ENCODE measurements at places on chromosomes 5 and 9. TPM values are rescaled to one million over a fixed set of nuclear protein-coding genes. Genes with fewer than 3 reads are reported as not detected.

DNA sequence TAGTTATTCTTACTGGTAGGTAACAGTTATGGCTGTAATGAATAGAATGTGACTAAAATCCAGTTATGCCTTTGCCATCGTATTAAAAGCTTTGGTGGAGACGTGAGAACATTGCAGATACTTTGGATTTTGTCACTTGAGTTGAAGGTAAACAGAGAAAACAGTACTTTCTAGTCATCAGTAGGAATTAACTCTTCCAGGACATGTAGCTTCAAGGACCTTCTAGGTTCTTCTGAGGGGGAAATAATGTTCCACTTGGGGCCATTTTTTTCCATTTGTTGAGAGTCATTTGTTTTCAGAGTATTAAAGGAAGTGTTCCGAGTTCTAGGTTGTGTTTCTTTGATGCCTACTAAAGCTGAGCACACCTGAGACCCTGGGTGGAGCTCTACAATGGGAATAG is 6.1 kb downstream of the TJP2 start:
- DNase-seq: no peak

GRCh38 chr9:3968891-3969290 is 331.0 kb downstream of the GLIS3 start:
- DNase-seq: no peak

- DNase-seq: no peak
Observed at GRCh38 chr5:42581845-42582244, 158.6 kb downstream of the GHR start.

DNA sequence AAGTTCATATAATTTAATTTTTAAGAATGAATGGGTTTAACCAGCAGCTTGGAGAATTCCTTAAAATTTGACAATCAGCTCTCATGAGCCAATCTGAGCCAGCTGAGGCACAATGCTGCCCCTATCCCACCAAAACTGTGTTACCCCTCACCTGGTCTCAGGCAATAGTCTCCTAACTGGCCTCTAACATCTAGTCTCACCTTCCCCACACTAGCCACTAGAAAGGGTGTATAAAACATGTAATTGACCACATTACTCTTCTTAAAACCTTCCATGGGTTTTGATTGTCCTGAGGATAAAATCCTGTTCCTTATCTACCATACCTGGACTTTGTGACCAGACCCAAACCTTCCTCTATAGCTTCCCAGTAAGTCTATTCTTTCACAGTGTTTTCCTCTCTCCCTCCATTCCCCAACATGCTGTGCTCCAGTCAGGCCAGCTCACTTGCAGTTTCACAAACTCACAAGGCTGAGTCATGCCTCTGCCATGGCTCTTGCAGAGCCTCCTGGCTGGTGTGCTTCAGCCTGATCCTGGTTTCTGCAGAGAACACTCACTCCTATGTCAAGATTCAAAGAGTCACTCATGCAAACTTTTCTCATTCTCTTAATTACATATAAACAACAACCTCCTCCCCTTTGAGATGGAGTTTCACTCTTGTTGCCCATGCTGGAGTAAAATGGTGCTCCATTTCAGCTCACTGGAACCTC is 16.0 kb upstream of the ZCCHC7 start:
- no peak for DNase-seq

Gene CDH9
- total RNA-seq: 0.25 TPM

- no peak for DNase-seq
Observed at GRCh38 chr9:130286072-130286770, 20.7 kb downstream of the HMCN2 start.

Gene MTMR12
- 59.2 TPM for total RNA-seq

DNA sequence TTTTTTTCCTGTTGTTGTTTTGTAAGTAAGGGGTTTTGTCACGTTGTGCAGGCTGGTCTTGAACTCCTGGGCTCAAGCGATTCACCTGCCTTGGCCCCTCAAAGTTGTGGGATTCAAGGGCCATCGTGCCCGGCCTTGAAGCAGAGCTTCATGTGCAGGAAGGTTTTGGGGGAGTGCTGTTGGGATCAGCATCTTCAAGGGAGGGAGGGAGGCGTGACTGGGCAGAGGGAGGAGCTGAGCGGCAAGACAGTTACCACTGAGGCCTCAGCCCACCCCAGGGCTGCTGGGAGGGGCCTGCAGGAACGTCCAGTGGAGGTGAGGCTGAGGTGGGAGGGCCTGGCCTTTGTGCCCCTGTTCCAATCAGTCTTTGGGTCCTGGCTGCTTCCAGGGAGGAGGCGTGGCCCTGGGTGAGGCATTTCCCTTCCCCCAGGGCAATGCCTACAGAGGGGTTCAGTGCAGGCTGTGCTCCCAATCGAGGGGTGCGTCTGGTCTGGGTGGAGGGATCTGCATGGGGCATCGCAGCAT is 21.4 kb downstream of the OR2V1 start:
- DNase-seq: no peak

GRCh38 chr5:172744123-172745104 is 26.6 kb downstream of the DUSP1 start:
- DNase-seq: no peak

- no peak for DNase-seq
Observed at GRCh38 chr5:62701036-62701435, 122.4 kb downstream of the LRRC70 start.

DNA sequence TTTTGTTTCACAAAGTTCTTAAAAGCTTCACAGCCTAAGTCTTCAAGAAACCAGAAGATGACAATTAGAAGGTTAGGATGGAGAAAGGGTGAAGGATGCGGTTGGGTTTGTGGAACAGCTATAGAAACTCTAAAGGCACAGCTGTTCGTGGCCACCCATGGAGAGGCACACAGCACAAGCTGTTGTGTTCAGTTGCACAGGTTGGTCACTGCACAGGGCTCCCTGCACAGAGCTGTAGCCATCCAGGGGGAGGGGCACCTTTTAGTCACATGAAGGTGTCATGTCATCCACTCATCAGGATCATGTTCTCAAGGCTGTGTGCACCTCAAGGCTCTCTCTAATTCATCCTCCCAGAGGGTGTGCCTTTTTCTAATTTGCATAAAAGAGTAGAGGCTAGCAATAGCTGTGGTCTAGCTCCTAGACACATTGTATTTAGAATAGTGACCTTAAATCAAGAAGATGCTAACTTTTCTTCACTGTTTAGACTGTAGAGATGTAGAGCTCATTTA is 5.0 kb upstream of the RASGRF2 start:
- DNase-seq: no peak
